Coronary artery (tissue), 2 donors: ENCODE measurements at places on chromosomes 7 and 10.

DNA sequence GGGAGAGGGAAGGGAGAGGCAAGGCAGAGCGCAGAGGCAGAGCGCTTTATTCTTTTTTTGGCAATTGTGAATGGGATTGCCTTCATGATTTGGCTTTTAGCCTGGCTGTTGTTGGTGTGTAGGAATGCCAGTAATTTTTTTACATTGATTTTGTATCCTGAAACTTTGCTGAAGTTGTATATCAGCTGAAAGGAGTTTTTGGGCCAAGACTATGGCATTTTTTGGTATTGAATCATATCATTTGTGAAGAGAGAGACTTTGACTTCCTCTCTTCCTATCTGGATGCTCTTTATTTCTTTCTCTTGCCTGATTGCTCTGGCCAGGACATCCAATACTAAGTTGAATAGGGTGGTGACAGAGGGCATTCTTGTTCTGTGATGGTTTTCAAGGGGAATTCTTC, 291.3 kb downstream of the REEP3 start:
- no peak for DNase-seq

GRCh38 chr10:98041352-98042043, 11.1 kb upstream of the CRTAC1 start:
- DNase-seq, result no peak

- no peak for DNase-seq
Measured at GRCh38 chr7:65809982-65810288, 62.9 kb upstream of the VKORC1L1 start.

- DNase-seq, result no peak
Measured at GRCh38 chr10:120514035-120514620, 57.1 kb downstream of the PLPP4 start.

DNA sequence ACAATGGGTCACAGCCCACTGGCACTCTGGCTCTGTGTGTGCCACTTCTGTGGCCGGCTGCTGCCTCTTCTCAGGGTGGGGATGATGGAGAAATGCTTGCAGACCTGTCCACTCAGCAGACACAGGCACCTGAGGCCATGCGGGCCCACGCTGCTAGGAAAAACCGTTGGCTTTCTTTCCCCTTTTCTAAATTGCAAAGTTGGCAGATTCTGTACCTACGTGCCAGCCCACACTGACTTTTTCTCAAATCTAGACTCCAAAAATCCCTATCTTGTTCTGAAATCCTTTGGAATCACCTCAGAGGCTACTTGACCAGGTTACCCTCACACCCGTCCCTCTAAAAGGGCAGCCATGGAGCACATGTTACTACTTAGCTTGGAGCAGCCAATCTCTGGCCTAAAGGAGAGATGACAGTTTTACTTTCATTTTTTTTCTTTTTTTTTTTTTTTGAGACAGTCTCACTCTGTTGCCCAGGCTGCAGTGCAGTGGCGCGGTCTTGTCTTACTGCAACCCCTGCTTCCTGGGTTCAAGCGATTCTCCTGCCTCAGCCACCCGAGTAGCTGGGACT, 99.4 kb downstream of the RNF216 start:
- no peak for DNase-seq

GRCh38 chr7:70455925-70456324, 676.0 kb upstream of the GALNT17 start:
- no peak for DNase-seq

DNA sequence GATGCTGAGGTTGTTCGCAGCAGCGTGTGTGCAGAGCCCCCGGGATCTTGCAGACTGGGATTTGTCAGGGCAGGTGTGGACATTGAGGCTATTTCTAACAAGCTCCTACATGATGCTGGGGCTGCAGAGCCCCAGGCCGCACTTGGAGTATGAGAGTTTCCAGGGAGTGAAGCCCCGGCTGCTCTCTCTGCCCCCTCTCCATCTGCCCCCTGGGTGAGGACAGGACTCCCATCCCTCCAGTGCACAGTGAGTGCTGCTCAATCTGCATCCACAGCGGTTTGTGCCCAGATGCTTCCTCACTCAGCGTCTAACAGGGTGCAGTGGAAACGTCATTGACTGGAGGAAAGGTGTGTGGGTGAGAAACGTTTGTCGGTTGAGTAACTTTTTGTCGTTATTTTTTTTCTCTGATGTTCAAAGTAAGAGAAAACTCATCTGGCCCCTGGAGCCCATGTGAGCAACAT, 25.3 kb downstream of the IL2RA start:
- DNase-seq, result no peak

DNA sequence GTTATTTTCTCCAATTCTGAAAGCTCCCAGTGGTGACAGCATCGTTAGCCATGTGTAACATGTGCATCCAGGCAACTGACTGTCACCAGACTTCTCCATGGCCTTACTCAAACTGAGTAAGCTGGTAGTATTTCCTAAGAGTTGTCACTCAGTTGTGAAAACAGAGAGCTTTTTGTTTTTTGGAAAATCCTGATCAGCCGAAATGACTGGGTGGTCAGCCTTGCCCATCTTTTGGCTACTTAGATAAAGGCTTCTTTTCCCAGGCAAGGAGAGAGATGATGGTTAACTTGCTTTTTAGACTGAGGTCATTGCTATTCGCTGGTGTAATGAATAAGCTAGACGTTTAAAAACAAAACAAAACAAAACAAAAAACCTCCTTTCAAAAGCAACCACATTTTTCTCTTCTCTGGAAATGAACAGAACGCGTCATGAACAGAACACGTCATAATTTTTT, 159.5 kb upstream of the KLF14 start:
- no peak for DNase-seq

DNA sequence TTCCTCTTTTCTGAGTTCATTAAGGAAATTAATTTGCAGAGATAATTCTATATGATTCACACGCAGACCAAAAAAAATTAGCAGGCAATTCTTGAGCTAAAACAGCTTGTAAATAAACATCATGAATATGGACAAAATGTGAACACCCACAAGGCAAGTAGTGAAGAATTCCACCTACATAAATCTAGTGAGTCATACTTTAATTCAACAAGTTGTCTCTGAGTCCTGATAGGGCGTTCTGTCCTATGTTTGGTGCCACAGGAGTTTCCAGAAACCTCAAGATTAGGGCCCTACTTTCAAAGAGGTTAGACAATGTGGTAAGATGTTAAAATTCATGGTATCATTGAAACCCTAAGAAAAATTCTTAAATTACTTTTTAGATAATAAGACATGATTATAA, 122.3 kb downstream of the SGMS1 start:
- DNase-seq, result no peak

DNA sequence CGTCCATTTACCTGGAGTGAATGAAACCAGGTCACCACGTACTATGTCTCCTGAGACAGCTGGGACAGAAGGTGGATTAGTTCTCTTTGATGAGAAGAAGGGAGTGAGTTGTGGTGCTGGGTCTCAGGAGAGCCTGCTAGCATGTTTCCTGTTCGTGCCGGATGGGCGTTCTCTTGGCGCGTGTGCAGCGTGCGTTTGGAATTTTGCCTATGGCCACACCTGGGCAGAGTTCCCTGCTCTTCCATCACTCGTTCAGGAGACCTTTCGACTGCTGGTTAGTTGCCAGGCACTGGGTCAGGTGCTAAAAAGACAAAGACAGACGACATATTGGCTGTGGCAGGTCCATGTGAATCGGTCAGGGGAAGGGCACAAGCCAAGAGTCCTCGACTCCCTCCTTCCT, 90.3 kb downstream of the TRRAP start:
- DNase-seq, result no peak

DNA sequence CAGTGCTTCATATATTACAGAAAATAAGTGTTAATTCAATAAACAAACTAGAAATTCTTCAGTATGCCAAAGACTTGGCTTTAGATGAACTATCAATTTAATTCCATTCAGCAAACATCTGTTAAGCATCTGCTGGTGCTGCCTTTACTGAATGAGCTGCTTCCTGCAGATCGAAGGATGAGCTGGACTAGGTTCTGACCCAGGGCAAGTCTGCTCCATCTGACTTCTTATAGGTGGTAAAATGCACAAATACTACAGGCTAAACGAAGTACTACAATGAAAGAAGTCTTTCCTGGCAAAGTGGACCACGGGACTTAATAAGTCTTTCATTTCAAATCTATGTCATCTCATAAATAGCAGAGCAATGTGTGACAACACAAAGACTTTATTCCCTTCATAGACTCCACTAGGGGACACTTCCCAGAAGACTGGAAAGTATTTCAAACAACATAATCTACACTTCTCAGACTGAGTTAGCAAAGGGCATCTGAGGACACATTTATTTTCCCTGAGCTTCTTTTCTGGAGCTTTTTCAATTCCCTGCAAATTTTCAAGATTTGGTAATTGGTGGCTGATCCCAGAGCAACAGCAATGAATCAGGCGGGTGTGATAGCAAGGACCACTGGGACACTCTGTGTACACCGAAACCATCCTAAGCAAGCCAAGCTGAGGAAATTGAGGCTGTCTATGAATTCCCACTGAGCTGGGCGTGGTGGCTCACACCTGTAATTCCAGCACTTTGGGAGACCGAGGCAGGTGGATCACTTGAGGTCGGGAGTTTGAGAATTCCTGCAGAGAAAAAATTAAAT, 108.9 kb upstream of the FRMD4A start:
- DNase-seq, result no peak

- no peak for DNase-seq
Measured at GRCh38 chr10:14879124-14879927, 660 bp downstream of the SUV39H2 start.

DNA sequence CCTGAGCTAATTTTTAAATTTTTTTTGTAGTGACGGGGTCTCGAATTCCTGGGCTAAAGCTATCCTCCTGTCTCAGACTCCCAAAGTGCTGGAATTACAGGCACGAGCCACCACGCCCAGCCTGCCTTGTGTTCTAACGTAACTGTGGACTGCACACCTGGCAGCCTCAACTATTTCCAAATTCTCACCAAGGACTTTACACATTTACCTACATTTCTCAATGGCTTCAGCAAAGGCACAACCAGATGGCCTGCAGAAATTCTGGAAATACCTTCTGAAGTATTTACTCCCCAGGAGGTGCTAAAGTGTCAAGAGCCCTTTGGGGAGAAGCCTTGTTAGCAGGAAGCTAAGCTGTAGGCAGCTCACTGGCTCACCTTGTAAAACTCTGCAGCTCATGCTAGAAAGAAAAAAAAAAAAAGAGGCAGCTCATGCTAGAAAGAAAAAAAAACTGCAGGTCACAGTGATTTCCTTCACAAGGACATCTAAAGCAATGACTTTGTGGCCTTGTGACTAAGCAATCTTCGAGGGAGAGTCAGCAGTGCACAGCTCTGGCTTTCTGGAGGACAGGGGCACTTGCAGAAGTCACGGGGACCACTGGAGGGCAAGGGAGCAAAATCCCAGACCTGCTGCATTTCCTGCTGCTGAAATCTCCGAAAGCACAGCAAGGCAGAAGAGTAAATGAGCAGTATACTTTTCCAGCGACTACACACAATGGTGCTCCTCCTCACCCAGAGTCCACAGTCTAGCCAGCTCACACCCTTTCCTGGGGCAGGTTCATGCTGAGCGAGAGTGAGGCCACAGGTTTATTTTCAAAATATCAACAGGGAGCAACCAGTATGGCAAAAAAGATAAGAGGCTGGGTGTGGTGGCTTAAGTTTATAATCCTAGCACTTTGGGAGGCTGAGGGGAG, 40.4 kb downstream of the BAIAP2L1 start:
- DNase-seq, result no peak

- no peak for DNase-seq
Measured at GRCh38 chr10:124465003-124465776, 3.6 kb downstream of the LHPP start.

- DNase-seq, result no peak
Measured at GRCh38 chr10:3559527-3559926, 225.5 kb downstream of the KLF6 start.

GRCh38 chr7:94432817-94433216, 38.1 kb downstream of the COL1A2 start:
- no peak for DNase-seq

DNA sequence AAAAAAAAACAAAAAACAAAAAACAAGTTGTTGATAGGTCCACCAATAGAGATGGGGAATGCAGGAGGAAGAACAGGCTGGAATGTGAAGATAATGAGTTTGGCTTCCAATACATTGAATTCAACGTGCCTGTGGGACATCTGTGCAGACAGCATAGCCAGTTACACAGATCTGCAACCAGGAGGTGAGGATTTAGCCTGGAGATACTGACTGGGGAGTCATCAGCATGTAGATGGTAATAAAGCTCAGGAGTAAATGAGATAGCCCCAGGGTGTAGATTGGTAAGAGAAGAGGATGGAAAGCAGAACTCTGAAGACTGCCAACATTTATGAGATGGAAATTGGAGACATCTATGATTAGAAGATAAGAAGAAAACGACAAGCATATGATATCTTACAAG, 4.7 kb upstream of the TRIM8 start:
- no peak for DNase-seq

DNA sequence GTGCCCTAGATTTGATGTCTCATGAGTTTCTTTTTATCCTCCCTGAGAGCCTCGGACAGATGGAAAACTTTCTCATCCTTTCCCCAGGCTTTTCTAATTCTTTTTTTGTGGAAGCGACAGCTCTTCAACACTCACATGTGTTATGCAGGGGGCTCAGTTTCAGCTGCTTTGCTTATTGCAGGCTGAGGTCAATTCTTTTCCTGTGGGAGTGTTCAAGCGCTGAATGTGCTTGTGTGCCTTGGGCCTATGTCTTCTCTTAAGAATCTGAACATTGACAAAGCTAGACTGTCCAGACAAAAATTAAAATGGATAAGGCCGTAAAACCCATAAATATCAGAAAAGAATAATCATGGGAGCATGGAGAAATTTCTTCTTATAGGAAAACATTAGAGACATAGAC, 125.2 kb upstream of the STEAP4 start:
- DNase-seq, result no peak

GRCh38 chr7:132455378-132455777, 120.9 kb downstream of the PLXNA4 start:
- no peak for DNase-seq

DNA sequence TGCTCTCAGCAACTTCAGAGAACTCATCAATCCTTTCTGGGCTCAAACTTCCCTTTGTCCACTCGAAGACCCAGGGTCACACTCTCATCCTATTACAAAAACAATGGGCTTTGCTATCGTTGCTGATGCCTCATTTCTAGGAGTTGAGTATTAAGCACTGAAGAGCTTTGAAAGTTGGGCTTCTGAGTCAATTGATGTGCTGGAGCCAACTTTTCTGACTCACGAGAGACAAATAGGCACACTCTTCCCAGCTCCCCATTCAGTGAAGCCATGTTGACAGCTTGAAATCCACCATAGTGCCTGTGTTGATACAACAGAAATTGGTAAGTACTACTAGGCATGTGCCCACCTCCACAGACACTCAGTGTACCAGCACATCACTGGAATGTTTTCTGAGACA, 97.5 kb upstream of the PRSS58 start:
- no peak for DNase-seq

GRCh38 chr10:70912556-70912955, 24.2 kb upstream of the PCBD1 start:
- no peak for DNase-seq
